ENCODE measurements at places on chromosomes 11 and 22. TPM values are rescaled to one million over a fixed set of nuclear protein-coding genes. Genes with fewer than 3 reads are reported as not detected.

- DNase-seq = no peak
Observed at GRCh38 chr22:47150426-47150825, 388.0 kb downstream of the TBC1D22A start.

DNA sequence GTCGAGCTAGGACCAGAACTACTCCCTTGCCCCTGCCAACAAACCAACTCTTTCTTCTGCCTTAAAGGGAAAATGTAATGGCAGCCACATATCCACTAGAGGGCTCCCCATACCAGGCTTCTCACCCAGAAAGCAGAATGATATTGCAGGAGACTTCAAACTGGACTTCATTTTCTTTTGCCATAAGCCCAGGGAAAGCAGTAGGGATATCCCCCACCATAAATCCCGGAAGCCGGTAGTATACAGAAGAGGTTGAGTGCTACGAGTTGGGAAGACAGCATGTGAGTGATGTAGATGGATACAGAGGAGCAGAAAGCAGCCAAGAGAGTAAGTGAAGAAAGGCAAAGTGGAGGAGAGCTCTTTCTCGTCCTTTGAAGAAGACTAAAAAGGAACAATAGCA, 12.1 kb downstream of the PLAAT5 start:
- DNase-seq = no peak

DNA sequence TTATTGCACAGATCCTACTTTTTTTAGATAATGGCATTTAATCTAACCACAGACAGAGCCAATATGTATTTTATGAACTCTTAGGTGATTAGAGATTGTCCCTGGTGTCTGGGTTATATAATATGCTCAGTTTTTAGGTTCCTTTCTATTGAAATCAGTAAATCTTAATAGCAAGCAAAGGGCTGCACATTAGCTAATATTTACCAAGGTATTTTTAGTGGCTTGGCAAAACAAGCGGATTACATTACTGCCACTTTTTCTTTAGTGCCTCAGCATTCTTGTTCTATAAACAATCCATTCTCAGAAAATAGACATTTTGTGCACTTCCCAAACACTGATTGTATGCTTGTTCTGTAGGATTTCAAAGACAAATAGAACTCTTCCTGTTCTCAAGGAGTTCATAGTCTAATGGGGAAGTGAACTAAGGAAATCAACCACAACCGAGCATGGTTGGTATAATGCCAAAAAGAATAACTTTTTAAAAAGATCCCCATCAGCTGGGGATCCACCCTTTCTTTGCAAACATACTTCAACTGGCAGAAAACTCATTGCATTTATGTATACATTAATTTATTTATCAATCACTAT, 23.8 kb downstream of the KCNJ1 start:
- DNase-seq = no peak

DNA sequence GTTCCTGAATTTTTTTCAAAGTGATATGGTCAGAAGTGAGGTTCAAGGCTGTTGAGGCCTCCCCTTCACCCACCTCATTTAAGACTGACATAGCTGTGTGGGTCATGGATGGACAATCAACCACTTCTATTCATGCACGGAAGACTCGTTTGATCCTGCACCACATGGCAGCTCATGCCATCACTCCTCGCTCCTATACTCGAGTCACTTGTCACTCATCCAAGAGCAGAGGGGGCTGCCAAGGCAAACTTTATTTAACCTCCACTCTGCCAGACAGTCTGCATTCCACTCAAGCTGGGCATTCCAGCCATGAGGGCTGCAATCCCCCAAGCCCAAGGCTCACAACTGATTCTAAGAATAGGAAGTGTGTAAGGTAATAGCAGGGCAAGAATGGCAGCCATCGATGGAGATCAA, 34.1 kb downstream of the SNX19 start:
- no peak for DNase-seq

DNA sequence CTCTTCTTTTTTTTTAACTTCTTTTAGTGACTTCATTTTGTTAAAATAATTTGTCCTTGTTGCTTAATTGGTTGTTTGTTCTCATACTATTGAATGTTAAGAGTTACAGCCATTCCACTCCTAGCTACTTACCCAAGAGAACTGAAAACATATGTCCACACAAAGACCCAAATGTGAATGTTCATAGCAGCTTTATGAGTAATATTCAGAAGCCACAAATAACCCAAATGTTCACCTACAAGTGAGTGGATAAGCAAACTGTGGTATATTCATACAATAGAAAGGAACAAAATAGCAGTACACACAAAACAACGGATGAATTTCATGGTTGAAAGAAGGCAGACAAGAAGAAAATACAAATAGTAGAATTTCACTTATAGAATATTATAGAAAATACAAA, 1.4 kb upstream of the OR4D11 start:
- DNase-seq = no peak

DNA sequence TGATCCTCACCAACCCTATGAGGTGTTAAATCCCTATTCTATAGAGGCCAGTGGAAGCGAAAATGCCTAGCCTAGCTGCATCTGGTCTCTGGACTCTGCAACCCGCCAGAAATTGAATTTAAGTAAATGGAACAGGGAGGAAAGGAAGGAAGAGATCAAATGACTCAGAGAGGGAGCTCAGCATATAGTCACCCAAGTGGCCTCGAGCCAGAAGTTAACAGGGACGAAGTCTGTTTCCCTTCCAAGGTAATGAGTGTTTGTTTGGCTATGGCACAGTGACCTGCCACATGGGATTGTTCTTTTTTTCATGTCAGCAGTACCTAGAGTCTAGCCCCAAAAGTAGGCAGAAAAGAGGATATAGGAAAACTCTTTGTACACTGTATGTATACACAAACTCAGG, 66.3 kb downstream of the PAK1 start:
- no peak for DNase-seq

GRCh38 chr11:2569731-2570210, 125.0 kb downstream of the KCNQ1 start:
- DNase-seq = peak; percentile 86

SCT gene
- not detected for total RNA-seq

BACE1-AS gene
- total RNA-seq = 6.6 TPM

MIAT gene
- 2.5 TPM for total RNA-seq

ROBO4 gene
- total RNA-seq = 70.9 TPM
